Hindlimb muscle (tissue), 1 donor: ENCODE measurements at places on chromosomes 7 and 10.

DNA sequence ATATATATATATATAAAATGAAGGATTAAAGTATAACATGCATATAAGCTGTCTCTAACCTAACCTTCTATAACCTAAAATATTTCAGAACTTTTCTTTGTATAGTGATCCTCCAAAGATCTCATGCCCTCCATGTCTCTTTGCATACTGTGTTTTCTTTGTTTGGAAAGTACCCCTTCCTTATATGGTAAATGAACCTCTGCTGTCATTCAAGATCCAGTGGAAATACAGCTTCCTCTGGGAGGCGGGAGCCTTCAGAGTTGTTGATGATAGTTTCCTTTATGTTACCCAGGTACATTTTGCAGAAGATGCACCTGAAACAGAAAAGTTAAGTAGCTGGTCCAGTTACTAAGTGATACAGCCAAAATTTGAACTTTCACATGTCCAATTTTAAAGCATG lies 233.3 kb upstream of the FOXP2 start:
- DNase-seq: no peak

DNA sequence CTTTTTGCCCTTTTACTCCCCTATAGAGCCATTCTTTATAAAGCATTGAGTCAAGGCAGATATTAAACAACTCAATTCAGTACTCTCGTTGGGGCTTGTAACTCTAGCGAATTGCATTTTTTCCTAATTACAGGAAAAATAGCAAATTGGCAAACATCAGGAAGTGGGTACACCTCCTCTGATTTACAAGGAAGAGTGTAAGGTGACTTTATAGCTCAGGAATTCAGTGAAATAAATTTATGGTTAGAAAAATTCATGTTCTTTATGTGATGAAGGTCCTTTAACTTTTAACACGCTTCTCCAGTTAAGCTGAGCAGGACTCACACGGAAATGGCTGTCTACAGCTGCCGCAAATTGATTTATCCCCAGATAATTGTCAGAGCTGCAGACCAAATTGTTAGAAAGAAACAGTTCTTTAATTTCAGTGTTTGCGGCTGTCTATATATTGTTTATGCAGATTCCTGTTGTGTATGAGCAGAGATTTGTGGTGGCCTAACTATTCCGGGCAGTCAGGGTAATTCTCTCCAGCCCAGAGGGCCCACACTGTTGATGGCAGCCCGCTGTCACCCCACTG lies 151.1 kb upstream of the MKI67 start:
- no peak for DNase-seq

GRCh38 chr7:55786901-55787300 lies 75.7 kb downstream of the SEPTIN14 start:
- DNase-seq: no peak

- DNase-seq: no peak
These were observed 17.5 kb downstream of the GBF1 start for GRCh38 chr10:102262744-102263370.

- DNase-seq: peak; percentile 32
These were observed at the start of gene MRC1 for GRCh38 chr10:17808971-17809841. TSS of gene MRC1 (plus strand) at chr10:17809348. CDS start at chr10:17809466, 118 bp downstream.

DNA sequence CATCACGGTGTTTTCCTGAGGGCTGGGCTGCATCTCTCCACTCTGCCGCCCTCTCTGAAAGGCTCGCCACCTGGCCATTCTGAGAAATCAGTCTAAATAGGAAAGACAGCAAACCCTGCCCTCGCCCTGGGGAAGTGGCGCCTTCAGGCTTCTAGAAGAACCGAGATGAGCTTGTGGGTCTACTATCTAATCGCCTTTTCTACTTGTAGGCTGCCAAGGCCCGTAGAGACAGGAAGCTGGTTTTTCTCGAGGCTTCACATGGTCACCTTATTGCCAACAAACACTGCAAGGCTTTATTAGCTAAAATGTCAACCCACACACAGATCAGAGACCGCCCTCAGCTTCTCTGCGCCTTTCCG lies 21.4 kb downstream of the LAT2 start:
- no peak for DNase-seq

- DNase-seq: peak; percentile 91
These were observed 29.7 kb downstream of the OAT start for GRCh38 chr10:124388823-124389612.

DNA sequence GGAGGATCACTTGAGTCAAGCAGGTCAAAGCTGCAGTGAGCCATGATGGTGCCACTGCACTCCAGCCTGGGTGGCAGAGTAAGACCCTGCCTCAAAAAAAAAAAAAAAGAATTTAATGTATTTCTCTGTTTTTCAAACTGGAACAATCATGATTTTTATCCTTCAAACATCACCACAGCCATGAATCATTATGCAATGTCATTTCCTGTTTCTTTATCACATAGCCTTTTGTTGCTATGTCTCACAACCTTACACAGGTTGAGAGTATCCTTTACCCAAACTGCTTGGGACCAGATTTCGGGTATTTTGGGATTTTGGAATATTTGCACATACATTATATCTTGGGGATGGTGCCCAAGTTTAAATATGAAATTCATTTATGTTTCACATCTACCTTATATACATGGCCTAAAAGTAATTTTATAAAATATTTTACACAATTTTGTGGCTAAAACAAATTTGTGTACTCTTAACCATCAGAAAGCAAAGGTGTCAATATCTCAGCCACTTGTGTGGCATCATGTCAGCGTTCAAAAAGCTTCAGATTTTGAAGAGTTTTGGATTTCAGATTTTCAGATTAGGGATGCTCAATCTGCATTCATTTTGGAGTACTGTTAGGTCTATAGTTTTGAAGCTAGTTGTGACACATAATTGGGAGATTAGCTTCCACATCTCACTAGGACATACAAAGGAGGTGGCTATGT lies 8.2 kb downstream of the NT5C3A start:
- no peak for DNase-seq

GRCh38 chr7:13352677-13353076 lies 636.8 kb downstream of the ETV1 start:
- DNase-seq: no peak

DNA sequence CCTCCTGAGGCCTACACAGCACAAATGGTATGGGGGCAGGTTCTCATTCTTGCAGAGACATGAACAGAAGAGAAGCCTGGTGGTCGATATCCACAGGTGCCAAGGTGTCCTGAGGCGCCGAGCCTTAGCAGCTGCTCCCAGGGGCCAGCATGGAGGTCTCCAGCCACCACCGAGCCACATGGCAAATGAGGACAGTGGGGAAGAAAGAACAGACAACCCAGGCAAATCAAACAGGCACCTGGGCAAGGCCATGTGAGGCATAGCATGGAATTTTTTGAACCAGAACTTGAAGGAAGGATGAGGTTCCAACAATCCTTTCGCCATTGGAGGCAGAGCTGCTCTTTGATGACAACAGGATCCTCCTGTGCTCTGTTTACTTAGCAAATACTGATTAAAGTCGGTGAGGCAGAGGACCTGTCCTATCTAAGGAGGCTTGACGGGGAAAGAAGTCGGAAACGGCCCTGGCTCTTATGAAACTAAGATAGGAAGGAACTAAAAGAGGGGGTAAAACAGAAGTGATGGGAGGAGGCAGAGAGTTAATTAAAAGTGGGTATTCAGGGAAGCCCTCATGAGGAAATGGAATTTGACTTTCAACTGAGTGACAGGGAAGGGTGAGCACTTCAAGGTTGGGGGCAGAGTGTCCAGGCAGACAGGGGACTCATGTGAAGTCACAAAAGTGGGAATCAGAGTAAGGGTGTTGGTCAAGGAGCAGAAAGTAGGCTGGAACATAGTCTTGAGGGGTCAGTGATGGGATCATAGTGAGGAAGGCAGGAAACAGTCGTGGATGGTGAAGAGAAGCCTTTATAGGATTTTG lies 8.6 kb upstream of the CALML3 start:
- no peak for DNase-seq

DNA sequence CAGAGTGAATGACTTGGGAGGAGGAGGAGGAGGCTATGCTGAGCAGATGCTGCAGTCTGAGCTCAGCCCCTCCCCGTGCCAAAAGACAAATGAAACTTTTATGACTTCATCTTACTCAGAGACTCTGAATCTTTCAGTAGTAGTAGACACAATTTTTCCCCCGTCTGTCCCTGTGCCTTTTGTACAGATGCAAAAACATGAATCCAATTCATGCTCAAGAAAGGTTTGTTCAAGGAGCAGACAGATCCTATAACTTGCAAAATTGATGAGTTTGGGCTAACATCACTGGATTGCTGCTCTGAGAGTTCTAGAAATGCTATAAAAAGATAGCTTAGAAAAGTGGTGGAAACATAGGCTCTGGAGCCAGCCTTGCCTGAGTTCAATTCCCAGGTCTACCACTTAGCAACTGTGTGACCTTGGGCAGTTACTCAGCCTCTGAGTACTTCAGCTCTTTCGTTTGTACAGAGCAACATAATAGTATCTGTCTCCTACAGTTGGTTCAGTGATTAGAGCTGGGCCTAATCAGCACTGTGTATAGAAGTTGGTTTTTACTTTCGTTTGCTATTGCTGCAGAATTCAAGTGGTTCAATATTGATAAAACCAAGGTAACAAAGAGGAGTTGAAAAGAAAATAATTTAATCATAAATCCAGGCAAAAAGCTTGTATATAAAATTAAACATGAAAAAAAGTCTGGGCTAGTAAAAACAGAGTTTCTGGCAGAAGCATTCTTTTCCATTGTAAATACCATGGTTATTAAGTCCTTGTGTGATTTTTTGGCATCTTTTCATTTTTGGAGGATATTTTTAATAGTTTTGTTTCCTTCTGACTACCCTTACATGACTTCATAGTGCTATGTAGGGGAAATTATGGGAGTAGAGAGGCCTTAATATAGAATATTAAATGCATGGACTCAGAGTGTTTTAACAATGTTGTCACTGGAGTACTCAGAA lies 174.2 kb upstream of the ZNF32 start:
- peak; percentile 67 for DNase-seq

DNA sequence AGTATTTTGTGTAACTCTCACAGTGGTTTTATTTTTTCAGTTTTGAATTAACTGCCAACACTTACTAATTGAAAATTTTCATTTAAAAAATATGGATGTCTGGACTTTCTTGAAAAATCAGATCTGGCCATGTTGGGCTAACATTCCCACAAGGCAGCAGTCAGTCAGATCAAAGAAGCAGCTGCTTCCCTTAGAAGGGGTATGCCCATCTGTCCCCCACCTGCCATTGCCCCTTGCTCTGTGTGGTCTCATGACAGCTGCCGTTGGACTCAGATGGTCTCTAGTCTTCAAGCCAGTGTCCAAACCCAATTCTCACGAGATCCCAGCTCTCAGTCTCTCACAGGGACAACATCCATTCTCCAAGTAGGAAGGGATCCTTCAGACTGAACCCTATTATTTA lies 212.1 kb upstream of the GHITM start:
- no peak for DNase-seq

- peak; percentile 40 for DNase-seq
These were observed 17.7 kb downstream of the ADAM8 start for GRCh38 chr10:133258818-133259601.

DNA sequence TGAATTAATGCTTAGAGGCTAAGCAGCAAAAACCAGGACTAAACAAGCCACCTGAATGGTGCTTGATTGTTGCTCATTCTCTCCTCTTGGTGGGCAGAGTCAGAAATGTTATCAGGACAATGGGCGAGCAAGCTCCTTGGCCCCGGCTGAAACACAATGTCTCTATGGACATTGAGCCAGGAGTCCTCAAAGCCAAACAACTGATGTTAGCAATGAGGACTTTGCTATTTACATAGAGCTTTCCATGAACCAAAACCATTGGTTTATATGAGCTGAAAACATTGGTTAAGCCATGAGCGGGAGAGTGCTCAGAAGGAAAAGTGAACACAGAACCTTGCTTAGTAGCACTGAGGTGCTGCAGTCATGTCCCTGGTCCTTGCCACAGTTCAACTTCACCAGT lies 21.5 kb upstream of the NPVF start:
- DNase-seq: no peak

DNA sequence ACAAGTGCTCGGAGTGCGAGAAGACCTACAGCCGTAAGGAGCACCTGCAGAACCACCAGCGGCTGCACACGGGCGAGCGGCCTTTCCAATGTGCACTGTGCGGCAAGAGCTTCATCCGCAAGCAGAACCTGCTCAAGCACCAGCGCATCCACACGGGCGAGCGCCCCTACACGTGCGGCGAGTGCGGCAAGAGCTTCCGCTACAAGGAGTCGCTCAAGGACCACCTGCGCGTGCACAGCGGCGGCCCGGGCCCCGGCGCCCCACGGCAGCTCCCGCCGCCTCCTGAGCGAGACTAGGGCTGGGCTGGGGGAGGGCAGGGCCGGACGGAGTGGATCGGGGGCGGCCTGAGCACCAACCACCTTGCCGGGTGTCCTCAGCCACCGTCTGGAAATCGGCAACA lies 15.1 kb upstream of the ZNF212 start:
- DNase-seq: no peak

GRCh38 chr7:41872966-41873365 lies 170.1 kb upstream of the INHBA start:
- DNase-seq: no peak

DNA sequence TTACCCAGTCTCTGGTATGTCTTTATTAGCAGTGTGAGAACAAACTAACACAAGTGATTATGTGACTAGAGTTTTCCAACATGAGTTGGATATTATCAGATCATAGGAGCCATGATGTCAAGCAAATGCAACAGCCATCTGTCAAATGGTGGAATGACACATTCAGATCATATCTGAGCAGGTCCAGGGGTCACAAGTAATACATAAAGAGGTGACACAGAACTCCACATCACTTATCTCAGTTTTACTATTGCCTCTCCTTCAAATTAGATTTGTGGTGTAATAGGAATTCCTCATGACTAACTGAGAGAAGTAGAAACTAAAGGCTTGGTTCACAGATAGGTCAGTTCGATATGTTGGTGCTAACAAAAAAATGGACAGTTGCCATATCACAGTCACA lies 12.2 kb upstream of the SAMD9L start:
- DNase-seq: no peak
